ENCODE measurements at places on chromosomes 5 and 9. TPM values are rescaled to one million over a fixed set of nuclear protein-coding genes. Genes with fewer than 3 reads are reported as not detected.

Gene ANGPTL2
- 64.1 TPM for total RNA-seq

Gene CNTNAP3
- total RNA-seq, result 0.73 TPM

Gene THBS4
- 3.6 TPM for total RNA-seq

Gene PCDHGA11
- 3.2 TPM for total RNA-seq

Gene MARCOL
- total RNA-seq, result 0.72 TPM

Gene GFRA3
- total RNA-seq, result 0.38 TPM

Gene TAF11L10
- total RNA-seq, result not detected

Gene SLCO6A1
- not detected for total RNA-seq

Gene STPG3
- total RNA-seq, result not detected

Gene PLAC8L1
- 0.78 TPM for total RNA-seq

Gene MARVELD2
- total RNA-seq, result 9.2 TPM

DNA sequence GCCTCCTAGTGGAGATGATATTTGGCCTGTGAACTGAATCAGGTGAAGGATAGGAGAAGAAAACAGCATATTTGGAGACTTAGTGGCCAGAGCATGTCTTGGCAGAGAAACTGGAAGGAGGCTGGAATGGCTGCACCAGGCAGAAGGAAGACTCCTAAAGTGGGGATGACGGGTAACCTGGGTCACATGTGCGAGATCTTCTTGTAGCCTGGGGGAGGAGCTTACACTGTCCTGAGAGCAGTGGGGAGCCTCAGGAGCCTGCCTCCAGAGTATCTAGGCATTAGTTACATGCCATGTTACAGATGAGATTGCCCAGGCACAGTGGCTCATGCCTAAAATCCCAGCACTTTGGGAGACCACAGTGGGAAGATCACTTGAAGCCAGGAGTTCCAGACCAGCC is 49.8 kb downstream of the JADE2 start:
- no peak for DNase-seq

DNA sequence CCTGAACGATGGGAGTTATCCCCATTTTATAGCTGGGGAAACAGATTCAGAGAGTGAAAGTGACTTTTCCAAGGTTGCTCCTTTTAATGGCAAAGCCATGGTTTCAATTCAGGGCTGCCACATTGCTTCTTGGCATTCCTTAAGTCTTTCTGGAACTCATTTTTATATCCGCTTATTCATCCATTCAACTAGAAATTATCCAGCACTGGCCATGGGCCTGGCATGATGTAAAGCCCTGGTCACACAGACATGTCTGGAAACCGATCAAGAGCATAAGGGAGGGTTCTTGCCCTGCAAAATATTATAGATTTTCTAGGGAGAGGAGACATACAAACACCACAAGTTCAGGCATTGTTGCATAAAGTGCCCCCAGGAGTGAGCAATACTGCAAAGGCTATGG is 43.0 kb upstream of the COL15A1 start:
- DNase-seq, result no peak

GRCh38 chr9:98045234-98046179 is 11.0 kb upstream of the NANS start:
- no peak for DNase-seq

GRCh38 chr9:102587281-102587680 is 407.9 kb upstream of the CYLC2 start:
- DNase-seq, result no peak

- no peak for DNase-seq
Observed at GRCh38 chr5:14569948-14570691, 11.5 kb upstream of the OTULINL start.

- no peak for DNase-seq
Observed at GRCh38 chr5:58077966-58078365, 381.9 kb downstream of the PLK2 start.

DNA sequence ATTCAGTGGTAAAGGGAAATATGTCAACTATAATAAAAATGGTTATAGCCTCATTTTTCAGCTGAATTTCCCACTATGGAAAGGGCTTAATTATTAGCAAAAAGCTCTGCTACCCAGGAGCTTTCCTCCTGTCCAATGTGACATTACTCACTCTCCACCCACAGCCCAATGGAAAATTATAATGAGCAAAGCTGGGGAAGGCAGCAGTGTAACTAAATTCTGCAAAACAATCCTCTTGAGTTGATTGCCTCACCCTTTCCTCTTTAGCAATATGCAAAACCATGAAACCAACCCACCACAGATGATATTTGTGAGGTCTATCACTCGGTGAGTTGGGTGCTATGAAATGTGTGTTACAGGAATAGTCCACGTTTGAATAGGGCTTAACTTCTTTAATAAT is 14.0 kb upstream of the PLPPR1 start:
- no peak for DNase-seq

DNA sequence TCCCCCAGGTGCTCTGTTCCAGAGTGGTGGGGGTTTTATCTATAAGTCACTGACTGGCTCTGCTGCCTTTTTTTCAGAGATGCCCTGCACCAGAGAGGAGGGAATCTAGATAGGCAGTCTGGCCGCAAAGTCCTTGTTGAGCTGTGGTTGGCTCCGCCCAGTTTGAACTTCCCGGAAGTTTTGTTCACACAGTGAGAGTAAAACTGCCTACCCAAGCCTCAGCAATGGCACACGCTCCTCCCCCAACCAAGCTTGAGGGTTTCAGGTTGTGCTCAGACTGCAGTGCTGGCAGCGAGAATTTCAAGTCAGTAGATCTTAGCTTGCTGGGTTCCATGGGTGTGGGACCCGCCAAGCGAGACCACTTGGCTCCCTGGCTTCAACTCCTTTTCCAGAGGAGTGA is 1428.6 kb downstream of the MAT2B start:
- no peak for DNase-seq

DNA sequence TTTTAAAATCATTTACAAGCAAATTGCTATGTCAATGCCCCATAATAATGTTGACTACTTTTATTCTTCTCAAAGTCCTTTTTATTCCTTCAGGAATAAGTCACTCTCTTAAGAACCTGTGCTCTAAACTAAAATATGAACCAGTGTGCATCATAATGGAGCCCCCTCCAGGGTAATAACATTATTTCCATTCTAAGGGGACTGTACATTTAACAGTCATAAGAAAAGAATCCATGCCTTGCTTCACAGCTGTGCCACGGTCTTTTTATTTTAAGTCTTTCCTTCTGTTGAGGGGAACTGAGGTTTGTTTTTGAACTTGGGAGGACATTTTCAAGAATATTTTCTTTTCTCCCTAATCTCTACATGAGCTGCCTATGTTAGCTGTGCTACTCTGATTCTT is 297.6 kb downstream of the MAN2A1 start:
- no peak for DNase-seq

GRCh38 chr9:16202221-16202620 is 649.4 kb downstream of the CCDC171 start:
- no peak for DNase-seq

- no peak for DNase-seq
Observed at GRCh38 chr9:91084896-91085516, 276.7 kb downstream of the AUH start.

DNA sequence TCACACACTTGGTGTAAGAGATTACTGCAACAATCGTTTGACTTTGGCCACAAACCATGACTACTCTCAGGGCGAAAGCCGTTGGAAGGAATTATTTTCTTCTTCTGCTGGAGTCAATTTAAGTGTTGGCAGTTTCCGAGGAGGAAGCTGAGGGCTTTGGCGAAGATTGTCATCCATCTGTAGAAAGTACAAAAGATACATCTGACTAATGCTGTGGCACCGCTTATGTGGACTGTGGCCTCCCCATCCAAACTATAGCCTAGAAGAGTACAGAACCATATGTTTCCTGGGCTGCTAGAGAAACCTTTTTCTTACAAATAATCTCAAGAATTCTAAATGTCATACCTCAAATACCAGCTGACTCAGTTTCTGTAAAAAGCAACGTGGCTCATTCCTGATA is 7.4 kb downstream of the MTX3 start:
- no peak for DNase-seq

DNA sequence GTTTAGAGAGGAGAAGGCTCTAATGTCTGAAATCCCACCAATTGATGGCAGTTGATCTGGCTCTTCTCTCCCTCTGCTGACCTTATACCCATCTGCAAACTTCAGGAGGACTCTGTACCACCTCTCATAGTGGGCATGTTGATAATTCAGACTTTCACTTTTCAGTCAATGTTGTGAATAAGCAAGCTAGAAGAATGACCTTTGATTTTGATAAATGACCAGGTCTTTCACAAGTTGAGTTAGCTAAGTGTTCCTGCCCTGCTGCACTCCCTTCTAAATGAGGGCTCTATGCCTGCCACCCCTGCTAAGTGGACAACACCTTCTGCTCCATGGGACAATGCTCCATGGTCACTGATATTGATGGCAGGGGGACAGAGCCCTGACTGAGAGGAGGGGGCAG is 74.7 kb downstream of the SPRY4 start:
- DNase-seq, result no peak

DNA sequence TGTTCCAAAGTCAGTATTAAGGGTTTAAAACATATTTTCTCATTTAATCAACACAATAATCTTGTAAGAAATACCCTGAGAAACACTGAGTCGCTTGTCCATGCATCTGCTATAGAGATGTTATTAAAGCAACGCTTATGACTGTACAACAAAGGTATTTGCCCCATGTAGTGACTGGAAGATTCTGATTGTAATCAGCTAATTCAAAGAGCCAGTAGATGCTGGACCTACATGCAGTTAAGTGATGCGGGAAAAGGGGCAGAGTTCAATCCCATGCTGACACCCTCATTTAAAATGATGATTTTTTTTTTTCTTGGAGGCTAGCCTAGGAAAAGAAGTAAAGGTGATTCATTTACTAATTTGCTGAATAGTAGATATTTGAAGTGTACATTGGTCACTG is 149.3 kb upstream of the MTAP start:
- DNase-seq, result no peak

- DNase-seq, result no peak
Observed at GRCh38 chr5:35857606-35858205, 1.0 kb downstream of the IL7R start.

GRCh38 chr9:94644543-94644942 is 5.2 kb upstream of the FBP1 start:
- no peak for DNase-seq

GRCh38 chr9:88578121-88579049 is 43.4 kb downstream of the NXNL2 start:
- peak; percentile 91 for DNase-seq

DNA sequence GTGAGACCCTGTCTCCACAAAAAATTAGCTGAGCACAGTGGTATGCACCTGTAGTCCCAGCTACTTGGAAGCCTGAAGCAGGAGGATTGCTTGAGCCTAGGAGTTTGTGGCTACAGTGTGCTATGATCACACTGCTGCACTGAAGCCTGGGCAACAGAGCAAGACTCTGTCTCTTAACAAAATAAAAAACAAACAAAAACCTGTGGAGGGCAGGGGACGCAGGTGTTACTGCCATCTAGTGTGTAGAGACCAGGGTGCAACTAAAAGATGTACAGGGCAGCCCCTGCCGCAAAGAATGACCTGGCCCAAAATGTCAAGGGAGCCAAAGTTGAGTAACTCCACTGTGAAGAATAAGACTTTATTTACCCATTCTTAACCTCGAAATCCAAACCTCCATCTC is 27.1 kb downstream of the ASPN start:
- no peak for DNase-seq

DNA sequence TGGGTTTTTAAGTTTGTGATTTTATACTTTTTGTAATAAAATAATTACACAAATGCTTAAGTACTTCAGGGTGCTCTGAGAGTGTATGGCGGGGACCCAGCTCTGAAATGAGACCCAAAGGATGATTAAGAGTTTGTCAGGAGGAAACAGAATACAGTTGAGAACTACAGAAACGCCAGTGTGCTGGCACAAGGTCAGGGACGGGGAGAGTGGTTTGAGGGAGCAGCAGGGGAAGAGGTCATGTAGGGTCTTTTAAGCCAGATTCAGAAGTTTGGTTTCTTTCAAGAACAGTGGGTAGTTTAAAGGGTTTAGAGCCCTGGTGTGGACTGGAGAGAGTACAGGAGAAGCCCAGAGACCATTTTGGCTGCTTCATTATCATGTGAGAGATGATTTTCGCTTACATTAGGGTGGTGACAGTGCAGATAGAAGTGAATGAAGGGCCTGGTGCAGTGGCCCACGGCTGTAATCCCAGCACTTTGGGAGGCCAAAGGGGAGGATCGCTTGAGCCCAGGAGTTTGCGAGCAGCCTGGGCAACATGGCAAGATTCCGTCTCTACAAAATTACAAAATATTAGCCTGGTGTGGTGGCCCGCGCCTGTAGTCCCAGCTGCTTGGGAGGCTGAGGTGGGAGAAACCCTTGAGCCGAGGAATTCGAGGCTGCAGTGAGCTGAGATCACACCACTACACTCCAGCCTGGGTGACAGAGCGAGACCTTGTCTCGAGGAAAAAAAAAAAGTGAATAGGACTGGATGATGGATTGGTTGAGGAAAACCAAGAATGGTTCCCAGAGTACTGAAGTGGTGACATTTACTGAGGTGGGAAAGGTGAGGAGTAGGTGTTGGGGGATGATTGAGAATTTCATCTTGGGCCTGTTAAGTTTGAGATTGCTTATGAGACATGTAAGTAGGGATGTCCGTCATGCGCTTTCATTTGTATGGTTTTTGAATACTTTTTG is 1.4 kb upstream of the ETF1 start:
- DNase-seq, result peak; percentile 44

- no peak for DNase-seq
Observed at GRCh38 chr5:153516504-153517240, 26.2 kb downstream of the GRIA1 start.

DNA sequence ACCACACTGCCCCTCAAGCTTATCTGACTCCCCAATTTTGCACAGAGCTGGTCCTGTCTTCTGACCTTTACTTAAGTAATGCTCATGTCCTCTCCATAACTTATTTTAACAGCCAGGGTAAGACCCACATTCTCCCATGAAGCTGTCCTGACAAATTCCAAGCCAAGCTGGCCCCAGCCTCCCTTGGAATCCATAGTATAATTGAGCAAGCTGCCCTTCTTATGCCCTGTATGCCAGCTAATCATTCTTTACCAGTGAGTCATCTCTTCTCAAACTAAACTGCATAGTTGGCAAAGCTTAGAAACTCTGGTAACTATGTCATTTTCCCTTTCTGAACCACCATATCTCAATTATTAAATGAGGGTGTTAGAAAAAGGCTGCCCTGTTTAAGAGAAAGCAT is 92.4 kb downstream of the NFIB start:
- no peak for DNase-seq

DNA sequence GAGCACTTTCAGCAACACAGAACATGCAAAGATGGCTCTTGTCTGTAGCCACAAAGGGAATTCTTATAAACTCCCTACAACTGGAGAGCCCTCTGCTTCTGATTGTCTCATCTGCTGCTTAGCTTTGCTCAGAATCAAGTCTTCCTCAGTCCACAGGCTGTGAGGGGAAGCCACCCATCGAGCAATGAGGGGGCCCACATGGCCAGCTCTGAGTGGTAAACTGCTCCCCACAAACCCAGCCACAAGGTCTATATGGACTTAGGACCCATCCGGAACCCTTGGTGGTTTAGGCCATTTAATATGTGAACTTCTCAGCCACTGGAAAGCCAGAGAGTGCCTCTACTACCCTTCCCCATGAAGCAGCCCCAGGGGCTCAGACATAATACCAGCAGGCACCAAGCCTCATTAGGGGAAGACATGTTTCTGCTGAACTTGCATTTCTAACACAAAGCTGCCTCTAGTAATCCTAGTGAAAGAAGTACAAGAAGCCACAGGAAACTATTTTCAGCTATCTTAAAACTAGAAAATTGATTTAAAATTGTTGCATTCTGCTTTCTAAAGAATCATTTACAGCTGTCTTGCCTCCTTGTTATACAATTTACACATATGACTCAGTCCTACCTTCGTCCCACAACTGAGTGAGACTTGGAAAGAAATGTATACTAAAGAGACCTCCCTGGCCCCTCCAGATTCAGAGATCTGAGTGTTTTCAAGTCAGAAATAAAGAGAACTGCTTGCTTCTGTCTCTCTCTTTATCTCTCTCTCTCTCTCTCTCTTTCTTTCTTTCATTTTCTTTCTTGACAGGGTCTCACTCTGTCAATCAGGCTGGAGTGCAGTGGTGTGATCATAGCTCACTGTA is 90.2 kb downstream of the ESM1 start:
- DNase-seq, result no peak

Data from ovary (tissue), 10 donors.